ENCODE measurements at places on chromosomes 6 and 20. TPM values are rescaled to one million over a fixed set of nuclear protein-coding genes. Genes with fewer than 3 reads are reported as not detected.

DNA sequence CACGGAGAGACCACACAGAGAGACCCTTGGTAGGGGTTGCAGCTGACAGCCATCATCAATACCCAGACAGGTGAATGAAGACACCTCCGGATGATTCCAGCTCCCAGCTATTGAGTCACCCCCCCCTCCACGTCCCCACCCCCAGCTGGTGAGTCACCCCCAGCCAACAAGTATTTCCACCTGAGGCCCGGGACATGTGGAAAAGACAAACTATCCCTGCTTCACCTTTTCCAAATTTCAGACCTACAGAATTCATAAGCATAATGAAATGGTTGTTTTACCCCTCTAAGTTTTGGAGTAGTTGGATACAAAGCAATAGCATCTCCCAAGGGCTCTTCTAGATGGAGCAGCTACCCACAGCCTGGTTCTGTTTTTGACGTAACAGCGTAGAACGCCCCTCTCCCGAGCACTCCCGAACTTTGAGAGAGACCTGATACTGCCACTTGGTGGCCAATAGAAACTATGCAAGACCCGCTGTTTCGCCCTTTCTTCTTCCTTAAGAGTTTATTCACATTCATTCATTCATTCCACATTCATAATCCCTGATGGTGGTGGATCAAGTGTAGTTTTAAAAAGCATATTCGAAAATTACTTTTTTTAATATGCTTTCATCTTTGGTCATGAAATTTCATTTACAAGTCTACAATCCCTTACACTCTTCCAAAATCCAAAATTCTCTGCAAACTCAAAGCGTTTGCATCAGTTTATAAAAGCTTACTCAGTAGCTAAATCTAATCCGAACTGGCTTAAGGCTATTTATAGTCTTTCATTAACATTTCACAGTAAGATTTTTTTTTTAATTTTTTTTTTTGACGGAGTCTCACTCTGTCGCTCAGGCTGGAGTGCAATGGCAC lies 15.1 kb upstream of the PPP1R16B start:
- H3K27ac ChIP-seq, result no peak overlapping the region
- H3K4me3 ChIP-seq, result no peak overlapping the region
- DNase-seq, result no peak
- H3K27me3 ChIP-seq, result no peaks in the 10 kb centered on the region
- no peaks in the 10 kb centered on the region for H3K4me1 ChIP-seq

- no peak overlapping the region for H3K27ac ChIP-seq
- no peak for DNase-seq
- no peaks in the 10 kb centered on the region for H3K36me3 ChIP-seq
- no peaks in the 10 kb centered on the region for H3K27me3 ChIP-seq
- no peaks in the 10 kb centered on the region for H3K4me1 ChIP-seq
Observed at GRCh38 chr20:11060423-11061185, 386.8 kb upstream of the JAG1 start.

Gene TFAP2B
- total RNA-seq, result 2.5 TPM

- H3K4me3 ChIP-seq, result no peak overlapping the region
- no peaks in the 10 kb centered on the region for H3K27me3 ChIP-seq
- no peak for DNase-seq
- no peaks in the 10 kb centered on the region for H3K36me3 ChIP-seq
- H3K27ac ChIP-seq, result no peak overlapping the region
- H3K4me1 ChIP-seq, result no peaks in the 10 kb centered on the region
Observed at GRCh38 chr20:41014561-41015088, 14.0 kb upstream of the TOP1 start.

DNA sequence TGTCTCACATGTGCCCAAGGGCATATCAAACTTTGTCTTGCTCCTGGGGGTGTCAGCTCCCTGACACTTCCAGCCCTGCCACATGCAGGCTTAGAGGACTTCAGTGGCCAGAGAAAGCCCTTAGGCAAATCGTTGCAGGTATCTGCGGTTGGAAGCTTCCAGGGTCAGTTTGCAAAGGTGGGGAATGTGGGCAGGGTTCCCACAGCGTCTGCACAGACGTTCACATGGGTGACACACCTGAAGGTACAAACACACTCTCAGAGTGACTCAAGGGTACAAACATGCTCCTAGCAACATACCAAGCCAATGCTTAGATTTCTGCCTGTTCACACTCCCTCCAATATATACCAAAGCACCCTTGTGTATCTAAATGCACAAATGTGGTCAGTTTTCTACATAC lies 30.0 kb downstream of the VSTM2L start:
- H3K27me3 ChIP-seq, result no peaks in the 10 kb centered on the region
- H3K4me1 ChIP-seq, result no peaks in the 10 kb centered on the region
- no peak for DNase-seq
- H3K36me3 ChIP-seq, result no peaks in the 10 kb centered on the region

All from thoracic aorta (tissue), 2 donors.